Retina (tissue), 1 donor: ENCODE measurements at places on chromosomes 7 and 10.

- DNase-seq, result peak; percentile 65
Measured at GRCh38 chr7:141366091-141366621, 185.1 kb upstream of the AGK start.

DNA sequence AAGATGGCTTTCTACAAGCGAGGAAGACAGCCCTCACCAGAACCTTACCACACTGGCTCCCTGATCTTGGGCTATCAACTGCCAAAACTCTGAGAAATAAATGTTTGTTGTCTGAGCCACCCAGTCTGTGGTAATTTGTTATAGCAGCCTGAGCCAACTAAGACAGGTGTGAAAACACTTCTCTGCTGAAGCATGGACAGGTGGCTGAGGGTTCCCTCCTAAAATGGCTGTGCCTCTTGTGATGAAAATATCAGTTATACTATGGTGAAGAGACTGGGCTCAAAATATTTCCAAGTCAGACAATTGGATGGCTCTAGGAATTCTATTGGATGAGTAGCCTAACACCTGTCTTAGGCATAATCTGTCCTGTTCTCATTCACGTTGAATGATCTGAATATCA, 78.1 kb downstream of the CDK1 start:
- DNase-seq, result no peak

- no peak for DNase-seq
Measured at GRCh38 chr7:155643804-155644177, 670 bp upstream of the RBM33 start.

- peak; percentile 72 for DNase-seq
Measured at GRCh38 chr7:47581804-47582763, at the start of gene TNS3. Gene TNS3 (minus strand): TSS chr7:47582111. CDS start chr7:47439636, 142,475 bp downstream.

GRCh38 chr7:101922631-101923601, 105.5 kb downstream of the CUX1 start:
- no peak for DNase-seq

DNA sequence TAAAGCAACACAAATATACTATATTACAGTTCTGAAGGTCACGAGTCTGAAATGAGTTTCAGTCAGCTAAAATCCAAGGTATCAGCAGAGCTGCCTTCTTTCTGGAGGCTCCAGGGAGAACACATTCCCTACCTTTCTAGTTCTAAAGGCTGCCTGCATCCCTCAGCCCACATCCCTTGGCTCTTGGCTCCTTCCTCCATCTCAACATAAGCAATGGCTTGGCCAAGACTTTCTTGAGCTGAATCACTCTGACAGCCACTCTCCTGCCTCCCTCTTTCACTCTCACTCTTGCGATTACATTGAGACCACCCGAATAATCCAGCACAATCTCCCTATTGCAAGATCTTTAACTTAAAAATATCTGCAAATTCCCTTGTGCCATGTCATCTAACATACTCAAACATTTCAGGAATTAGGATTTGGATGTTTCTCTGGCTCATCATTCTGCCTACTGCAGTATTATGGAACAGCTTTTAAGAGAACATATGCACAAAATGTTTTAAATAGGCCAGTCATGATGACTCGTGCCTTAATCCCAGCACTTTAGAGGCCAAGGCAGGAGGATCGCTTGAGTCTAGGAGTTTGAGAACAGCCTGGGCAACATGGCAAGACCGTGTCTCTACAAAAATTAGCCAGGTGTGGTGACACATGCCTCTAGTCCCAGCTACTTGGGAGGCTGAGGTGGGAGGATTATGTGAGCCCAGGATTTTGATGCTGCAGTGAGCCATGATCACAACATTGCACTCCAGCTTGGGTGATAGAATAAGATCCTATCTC, 144.2 kb upstream of the VSTM2A start:
- peak; percentile 11 for DNase-seq

DNA sequence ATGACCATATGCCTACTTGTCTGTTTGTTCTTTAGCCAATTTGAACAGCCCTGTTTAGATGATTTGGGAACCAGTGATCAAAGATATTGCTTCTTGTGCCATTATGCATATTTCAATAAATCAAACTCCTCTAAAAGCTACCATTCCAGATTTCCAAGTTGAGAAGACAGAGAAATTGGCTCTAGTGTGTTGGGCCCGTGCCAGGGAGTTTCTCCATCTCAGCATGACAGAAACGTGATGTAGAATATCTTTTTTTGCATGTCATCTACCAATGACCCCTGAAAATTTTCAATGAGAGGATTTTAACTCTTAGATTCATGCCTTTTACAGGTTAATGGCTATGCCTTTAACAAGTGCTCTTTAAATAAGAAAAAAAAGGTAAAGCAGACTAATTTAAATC, 50.7 kb upstream of the CABCOCO1 start:
- DNase-seq, result no peak

- DNase-seq, result no peak
Measured at GRCh38 chr7:130986261-130986690, 252.3 kb upstream of the KLF14 start.

- DNase-seq, result peak; percentile 93
Measured at GRCh38 chr7:33895025-33895804, 10.1 kb upstream of the BMPER start.

DNA sequence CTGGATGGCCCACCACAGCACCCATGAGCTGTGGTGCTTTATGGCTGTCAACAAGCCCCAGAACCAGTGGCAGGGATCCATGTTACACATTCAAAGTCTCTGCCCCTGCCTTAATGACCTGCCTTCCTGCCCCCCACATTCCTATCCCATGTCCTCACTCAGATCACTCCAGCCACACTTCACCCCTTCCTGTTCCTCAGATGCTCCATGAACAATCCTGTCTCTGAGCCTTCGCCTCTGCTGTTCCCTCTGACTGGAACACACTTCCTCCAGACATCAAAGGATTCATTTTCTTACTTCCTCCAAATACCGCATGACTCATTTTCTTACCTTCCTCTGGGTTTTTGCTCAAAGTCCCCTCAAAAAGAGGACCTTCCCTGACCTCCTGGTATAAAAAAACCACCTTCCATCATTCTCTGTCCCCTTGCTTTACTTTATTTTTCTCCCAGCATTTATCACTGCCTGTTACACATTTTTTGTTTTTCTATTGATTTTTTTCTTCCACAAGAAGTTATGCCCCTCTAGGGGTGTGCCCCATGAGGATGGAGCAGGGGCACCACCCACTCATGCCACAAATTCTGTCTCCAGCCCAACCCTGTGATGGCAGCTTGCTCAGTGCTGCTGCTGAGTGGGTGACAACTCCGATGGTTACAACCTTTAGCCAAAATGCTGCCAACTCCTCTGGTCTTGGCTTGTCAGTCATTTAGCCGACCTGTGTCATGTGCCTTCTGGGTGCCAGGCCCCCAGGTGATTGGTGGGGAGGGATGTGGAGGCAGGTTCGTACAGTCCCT, 18.2 kb downstream of the COL13A1 start:
- no peak for DNase-seq

- DNase-seq, result no peak
Measured at GRCh38 chr10:66095610-66096009, 830.2 kb upstream of the LRRTM3 start.

GRCh38 chr10:80952436-80952835, 414.7 kb downstream of the SH2D4B start:
- DNase-seq, result no peak

GRCh38 chr10:13496931-13497330, 31.9 kb downstream of the BEND7 start:
- peak; percentile 44 for DNase-seq

GRCh38 chr10:80714566-80714965, 176.9 kb downstream of the SH2D4B start:
- no peak for DNase-seq

DNA sequence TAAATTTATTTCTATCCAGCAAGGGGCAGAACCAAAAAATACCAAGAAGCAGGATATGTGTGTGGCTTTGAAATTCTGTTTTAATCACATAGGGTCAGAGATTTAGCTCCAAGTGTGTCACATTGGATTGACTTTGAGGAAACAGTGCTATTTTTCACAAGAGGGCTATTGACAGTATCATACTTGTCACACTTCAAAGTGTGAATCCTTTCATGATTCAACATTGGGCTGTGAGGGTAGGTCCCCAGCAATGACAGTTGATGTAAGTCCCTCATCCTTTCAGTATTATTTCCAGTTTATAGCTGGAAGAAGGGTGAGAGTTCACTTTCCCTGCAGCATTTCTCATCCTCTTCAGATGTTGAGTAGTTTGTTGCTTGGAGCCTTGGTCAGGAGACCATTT, 7.4 kb downstream of the CCNY start:
- no peak for DNase-seq

- no peak for DNase-seq
Measured at GRCh38 chr10:121303287-121303890, 294.9 kb downstream of the FGFR2 start.

DNA sequence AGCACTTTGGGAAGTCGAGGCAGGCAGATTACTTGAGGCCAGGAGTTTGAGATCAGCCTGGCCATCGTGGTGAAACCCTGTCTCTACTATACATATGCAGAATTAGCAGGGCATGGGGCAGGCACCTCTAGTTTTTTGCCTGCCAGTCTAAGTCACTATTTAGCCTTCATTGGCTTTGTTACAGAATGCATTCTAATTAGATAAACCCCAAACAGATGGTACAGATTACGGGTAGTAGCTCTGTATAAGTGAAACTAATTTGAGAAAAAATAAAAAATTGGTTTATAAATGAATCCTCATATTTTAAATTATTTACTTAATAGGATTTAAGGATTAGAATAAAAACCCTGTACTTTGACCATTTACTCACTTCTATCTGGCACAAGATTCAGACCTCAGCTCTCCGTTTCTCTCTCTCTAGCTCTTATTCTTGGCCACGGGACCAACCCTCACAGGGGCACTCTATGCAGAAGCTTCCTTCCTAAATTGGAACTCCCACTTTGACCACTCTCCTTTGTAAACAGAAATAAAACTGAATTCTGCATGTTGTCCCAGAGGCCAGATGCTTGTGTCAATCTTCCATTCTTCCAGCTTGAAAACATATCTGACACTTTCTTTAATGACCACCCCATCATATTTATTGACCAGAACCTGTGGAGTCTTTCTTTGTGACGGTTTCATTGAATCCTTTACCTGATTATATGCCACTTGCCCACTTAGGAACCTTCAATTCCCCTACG, 26.8 kb downstream of the BET1 start:
- no peak for DNase-seq

DNA sequence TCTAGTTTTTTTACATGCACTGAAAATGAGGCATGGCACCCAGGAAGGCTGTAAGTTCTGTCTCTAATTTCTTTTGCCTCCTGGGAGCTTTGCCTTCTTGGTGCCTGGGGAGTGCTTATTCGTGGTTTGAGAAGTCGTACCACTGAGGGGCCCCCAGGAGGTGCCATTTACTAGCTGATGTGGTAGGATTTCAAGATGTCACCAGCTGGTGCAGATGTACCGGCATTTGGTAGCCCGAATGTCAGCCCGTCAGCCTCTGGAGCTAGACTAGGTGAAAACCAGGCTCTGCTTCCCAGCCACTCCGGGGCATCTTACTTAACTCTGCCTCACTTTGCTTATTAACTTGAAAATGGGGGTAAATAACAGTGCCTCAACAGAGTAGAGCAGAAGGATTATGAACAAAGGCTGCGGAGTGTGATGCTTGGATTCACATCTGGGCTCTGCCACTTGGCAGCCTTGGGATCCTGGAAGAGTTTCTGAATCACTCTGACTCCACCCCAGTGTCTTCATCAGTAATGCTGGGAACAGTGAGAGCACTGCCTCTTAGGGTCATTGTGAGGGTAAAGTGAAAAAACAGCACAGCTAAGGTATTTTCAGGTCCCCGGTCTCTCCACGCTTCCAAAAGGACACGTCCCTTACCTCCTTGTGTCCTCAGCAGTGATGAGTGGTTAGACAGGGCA, 31.4 kb upstream of the BTBD16 start:
- DNase-seq, result no peak

DNA sequence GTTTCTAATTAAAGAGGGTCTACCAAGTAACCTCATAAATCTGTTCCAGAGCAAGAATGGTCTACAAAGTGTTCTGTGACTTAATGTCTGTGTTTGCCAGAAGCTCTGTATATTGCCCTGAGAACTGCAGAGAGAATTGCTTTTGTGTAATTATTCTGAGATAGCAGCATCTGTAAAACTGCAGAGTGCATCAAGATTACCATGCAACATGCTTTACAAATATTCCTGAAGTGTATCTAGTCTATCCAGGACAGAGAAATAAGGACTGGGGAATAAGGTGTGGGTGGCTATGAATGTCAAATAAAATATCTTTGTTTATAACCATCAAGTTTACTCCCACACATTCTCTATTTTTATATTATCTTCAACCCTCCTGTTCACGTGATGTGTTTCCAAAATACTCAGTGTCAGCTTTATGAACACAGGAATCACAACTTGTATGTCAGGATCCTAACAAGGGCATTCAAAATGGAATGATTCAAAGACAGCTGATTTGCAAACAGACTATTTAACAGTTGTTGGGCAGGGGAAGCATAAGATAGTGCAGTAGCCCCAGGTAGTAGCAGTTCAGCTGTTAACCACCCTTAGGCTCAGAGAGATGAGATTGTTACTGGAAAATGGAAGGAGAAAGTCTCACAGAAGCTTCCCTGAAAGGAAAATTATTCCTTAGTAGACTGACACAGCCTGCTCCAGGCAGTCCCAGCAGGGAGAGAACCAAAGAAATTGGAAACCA, 15.3 kb upstream of the LIPA start:
- no peak for DNase-seq

- no peak for DNase-seq
Measured at GRCh38 chr7:55494951-55495350, 77.4 kb downstream of the VOPP1 start.

DNA sequence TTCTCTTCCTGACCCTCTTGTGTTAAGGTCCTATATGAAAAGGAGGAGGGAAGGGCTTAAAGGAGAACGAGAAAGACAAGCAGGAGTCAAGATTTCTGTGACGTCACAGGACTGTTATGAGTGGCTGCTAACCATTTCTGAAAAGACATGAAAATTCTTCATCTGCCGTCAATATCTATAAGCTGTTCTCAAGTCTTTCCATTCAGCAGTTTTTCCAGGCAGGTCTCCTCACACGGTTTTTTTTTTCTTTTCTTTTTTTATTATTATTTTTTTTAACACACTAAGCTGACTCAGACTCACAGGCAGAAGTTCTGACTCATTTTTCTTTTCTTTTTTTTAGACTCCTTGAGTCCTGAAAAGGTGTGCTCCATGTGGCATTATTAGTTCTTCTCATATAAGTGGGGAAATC, 72.0 kb downstream of the DGKI start:
- DNase-seq, result no peak

DNA sequence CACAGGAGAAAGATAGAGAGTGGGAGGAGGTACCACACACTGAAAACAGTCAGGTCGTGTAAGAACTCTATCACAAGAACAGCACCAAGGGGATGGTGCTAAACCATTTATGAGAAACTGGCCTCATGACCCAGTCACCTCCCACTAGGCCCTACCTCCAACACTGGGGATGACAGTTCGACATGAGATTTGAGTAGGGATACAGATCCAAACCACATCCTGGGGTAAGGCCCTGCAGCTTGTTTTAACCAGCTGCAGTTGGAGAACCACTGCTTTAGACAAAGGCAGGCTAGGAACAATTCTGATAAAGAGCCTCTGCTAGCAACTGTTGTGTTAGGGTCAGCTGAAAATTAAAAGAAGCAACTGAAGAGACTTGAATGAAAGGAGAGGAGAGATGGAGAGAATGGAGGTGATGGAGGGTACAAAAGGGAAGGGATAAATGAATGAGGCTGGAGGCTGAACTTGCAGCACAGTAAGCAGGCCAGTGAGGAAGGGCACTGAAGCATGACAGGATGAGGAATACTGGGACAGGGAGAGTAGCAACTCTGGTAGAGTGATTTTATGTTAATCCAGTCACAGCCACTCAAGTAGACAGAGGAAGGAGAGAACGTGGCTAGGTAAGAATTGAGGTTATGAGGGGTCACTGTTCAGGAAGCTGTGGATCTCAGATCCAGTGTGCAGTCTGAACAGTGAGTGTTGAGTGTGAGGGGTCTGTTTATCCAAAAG, 23.6 kb downstream of the MEST start:
- no peak for DNase-seq
